Activated T-cell treated with anti-CD3 and anti-CD28 coated beads for 1 hour (primary cell): ENCODE measurements at places on chromosomes 11 and 22.

DNA sequence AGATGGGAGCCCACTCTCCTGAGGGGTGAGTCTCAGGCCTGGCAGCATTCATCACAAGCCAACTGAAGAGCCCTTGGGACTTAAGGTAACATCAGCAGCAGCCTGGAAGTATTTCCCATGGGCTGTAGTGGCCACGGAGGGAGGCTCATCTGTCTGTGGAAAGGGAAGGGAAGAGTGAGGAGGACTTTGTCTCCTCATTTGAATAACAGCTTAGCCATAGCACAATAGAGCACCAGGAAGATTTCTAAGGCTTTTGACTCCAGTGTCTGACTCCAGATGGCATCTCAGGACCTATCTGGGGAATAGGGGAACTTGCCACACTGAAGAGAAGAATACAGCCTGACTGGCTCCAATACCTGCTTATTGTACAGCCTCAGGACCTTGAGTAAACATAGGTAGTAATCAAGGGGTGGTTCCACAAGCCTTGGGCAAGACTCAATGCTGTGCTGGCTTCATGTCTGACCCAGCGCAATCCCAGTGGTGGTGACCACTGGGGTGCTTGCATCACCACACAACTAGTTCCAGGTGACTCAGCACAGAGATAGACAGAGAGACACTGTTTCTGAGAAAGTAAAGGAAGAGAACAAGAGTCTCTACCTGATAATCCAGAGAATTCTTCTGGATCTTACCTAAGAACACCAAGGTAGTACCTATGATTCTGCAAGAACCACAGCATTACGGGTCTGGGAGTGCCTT, 510.5 kb upstream of the CCDC179 start:
- DNase-seq, result no peak

- no peak for DNase-seq
These were observed 1.1 kb upstream of the APOBEC3F start for GRCh38 chr22:39039306-39040126.

GRCh38 chr22:43004362-43005035, 10.4 kb downstream of the PACSIN2 start:
- DNase-seq, result no peak

DNA sequence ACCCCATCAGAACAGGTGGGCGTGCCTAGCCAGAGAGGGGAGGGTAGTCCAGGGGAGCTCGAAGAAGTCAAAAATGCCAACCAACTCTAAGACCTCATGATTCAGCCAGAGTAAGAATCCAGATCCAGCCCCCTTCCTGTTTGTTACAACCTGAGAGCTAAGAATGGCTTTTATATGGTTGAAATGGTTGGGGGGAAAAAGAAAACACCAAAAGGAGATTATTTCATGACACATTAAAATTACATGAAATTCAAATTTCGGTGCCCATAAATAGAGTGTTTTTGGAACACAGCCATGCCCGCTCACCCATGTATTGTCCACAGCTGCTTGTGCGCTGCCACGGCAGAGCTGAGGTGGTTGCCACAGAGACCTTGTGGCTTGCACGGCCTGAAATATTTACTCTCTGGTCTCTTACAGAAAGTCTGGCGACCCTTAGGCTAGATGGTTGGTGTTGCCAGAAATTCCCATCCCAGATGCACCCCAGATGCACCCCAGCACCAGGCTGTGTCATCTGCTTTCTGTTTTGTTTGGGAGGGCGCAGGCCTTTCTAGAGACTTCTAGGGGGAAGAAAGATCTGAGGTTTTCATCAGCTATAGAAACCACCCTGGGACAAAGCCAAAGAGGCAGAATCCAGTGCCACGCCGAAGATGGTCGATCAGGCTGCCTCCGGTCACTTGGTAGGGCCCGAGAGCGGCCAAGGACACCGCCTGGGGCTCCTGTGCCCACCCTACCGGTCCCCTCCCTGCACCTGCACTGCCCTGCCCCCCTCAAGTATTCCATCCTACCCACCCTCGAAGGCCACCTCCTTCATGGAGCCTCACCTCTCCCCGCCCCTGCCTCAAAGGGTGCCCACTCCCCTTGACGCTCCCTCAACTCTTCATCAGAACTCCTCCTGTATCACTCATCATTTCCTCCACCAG, 80.2 kb downstream of the DSCAML1 start:
- no peak for DNase-seq
